Stimulated activated CD8-positive, alpha-beta memory T cell treated with anti-CD3 and anti-CD28 coated beads, Interleukin-15, amount 100 ng/mL, for 24 hours (primary cell): ENCODE measurements at places on chromosomes 1 and 21.

GRCh38 chr1:28927648-28928313 is 13.4 kb downstream of the EPB41 start:
- DNase-seq, result no peak

- no peak for DNase-seq
These were observed 120.5 kb downstream of the TMEM53 start for GRCh38 chr1:44553771-44554170.

DNA sequence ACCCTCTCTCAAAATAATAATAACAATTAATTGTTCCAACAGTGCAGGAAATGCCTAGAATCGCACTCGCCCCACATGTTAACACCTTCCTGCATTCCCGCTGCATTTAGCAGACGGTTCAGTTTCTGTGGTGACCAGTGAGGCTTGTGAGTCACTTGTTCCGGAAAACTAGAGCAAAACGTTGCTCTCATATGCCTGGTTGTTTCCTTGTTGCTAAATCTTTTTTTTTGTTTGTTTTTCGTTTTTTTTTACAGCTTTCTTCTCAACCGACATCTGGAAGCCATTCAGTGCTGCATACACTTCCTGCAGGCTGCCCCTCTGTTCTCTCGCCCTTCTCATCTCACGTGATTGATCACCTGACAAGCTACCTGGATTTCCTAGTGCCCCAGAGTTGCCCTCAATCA is 56.9 kb upstream of the TMPRSS2 start:
- DNase-seq, result no peak

DNA sequence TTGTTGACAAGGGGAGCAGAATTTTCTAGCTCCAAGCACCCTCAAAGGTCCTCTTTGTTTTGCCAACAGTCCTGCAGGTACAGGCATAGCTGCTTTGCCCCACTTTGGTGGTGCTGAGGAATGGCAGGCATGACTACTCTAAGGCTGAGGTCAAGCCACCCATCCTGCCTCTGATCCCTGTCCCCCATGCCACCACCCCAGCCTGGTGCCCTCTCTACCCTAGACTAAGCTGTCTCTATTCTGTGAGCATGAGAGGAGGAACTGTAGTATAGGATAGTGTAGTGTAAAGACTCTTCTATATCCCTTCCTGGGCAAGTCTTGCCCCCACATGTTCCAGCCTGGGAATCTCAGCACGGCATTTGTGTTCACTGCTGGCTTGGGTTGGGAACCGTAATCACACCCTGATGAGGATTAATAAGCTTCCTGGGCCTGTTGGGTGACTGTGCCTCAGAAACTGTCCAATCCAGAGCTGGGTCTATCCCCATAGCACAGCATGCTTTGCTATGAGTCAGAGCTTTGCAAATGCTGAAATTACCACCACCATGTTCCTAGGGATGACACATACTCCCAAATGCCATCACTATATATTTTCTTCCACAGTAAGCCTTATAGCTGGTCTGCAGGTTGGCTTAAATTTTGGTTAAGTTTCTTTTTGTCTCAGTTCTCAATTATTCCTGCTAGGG is 105.7 kb upstream of the PPP2R5A start:
- DNase-seq, result no peak

GRCh38 chr1:162488219-162488618 is 9.4 kb upstream of the UHMK1 start:
- DNase-seq, result no peak

DNA sequence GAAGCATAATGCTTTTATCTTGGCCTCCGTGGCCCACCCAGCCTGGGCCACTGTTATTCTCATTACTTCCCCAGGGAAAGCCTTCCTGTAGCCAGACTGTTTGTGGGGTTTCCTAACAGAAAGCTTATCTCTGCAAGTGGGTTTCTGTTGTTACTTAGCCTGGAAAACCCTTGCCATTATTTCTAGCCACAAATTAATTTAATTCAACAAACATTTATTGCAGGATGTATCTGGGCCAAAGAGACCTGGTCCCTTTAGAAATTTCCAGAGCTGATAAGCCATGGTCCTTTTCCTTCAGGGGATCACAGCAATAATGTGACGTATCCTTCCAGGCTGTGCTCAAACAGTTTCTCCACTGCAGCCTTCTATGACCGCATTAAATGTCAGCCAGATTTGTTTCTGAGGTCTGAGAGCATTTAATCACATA is 20.9 kb downstream of the TNN start:
- DNase-seq, result no peak

- no peak for DNase-seq
These were observed 49.0 kb upstream of the MRPS6 start for GRCh38 chr21:34024374-34024693.

DNA sequence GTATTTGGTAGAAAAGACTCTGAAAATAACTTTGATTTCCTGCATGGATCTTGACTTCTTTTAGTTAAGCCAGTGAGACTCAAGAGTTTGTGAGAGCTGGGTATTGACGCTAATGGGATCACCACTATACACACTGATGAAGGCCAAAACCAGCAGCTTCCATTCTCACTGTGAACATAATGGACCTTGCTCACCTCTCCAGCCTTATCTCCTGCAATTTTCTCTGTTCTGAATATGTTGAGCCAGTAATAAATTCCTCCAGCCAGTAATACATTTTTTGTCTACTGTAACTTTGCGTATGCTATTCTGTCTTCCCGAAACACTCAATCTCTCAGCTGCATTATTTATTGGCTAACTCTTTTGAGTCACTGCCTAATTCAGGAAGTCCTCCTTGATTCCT is 111.6 kb upstream of the PPP2R5A start:
- no peak for DNase-seq

DNA sequence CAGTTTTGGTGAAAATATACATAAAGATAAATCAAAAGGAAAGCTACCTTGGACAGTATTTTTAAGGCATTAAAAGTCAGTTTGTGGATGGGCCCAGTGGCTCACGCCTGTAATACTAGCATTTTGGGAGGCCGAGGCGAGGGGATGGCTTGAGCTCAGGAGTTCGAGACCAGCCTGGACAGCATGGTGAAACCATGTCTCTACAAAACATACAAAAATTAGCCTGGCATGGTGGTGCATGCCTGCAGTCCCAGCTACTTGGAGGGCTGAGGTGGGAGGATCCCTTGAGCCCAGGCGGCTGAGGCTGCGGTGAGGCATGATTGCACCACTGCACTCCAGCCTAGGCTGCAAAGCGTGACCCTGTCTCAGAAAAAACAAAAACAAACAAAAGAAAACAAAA is 1253.8 kb downstream of the MRPL39 start:
- DNase-seq, result no peak

DNA sequence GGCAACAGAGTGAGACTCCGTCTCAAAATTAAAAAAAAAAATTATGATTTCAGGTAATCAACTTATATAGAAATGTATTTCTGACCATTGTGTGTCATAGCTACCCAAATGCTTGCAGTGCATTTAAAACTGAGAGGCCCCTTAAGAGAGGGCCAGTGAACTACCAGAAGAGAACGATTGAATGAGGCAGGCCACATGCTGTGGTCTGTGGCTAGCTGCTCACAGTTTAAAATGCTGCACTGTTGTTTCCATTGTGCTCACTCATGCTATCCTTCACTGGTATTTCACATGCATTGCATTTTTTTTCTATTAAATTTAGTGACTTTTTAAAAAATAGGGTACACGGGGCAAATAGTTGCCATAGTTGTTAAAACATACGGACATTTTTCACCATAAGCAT is 26.0 kb downstream of the CHML start:
- no peak for DNase-seq

DNA sequence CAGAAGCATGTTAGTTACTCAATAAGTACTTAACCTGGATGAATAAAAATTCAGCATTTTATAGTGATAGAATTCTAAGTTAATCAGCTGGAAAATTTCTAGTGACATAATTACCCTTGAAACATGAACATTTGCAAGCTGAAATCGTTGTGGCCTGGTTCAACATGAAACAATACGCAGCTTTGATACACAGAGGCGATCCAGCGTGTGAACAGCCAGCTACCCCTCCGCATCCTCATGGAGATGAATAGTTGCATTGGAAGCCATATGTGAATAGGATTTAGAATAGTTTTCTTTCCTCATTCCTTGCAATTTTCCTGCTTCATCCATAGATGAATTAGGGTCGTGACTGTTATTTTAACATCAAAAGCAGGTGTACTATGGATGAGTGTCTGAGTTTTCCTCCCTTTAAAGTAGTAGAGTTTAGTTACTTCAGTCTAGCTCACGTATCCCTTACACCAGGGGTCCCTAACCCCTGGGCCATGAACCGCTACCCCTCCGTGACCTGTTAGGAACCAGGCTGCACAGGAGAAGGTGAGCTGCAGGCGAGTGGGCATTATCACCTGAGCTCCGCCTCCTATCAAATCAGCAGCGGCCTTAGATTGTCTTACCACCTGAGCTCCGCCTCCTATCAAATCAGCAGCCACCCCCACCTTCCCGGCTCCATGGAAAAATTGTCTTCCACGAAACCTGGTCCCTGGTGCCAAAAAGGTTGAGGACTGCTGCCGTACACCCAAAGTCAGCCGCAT is 6.2 kb upstream of the TARBP1 start:
- no peak for DNase-seq
